ENCODE measurements at places on chromosomes 1 and 21.
A peak's percentile ranks its signal among the peaks of the same experiment; 100 is the strongest.

- DNase-seq: no peak
Measured at GRCh38 chr1:93969887-93970286, 60.7 kb upstream of the GCLM start.

DNA sequence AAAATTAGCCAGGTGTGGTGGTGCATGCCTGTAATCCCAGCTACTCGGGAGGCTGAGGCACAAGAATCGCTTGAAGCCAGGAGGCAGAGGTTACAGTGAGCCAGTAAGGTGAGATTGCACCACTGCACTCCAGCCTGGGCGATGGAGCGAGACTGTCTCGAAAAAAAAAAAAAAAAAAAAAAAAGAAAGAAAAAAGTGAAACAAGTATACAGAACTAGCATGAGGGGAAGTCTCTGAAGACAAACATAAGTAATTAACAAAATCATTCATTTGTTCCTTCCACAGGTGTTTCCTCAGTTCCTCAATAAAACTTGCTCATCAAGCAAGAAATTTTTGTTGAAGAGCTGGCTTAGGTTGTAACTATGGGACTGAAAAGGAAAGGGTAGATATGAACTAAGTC, 52.2 kb upstream of the CNN3 start:
- no peak for DNase-seq

DNA sequence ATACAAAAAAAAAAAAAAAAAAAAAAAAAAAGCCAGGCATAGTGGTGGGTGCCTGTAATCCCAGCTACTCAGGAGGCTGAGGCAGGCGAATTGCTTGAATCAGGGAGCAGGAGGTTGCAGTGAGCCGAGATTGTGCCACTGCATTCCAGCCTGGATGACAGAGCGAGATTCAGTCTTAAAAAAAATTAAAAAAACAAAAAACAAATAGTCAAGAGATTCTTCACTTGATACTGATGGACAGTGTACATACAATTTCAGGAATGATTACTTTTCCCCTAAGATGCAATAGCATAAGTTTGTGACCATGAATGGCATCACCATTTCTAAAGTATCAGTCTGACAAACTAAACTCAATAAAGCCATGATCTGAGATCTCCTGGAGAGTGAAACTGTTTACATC, 60.8 kb upstream of the IVNS1ABP start:
- DNase-seq: no peak

DNA sequence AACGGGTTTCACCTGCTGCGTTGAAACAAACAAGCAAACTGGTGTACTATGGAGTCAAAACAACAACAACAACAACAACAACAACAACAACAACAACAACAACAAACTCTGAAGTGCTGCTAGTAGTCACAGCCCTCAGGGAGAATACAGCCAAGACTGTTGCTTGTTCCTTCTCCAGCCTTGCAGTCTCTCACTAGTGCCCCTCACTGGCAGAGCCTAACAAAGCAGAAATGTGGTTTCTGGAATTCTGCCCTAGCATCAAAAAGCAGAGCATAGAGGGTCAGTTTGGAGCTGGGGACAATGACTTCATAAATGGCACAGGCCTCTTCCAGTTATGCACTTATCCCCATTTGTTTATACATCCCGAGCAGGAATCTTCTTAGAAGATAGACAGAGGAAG, 187.4 kb downstream of the KCNK2 start:
- no peak for DNase-seq

DNA sequence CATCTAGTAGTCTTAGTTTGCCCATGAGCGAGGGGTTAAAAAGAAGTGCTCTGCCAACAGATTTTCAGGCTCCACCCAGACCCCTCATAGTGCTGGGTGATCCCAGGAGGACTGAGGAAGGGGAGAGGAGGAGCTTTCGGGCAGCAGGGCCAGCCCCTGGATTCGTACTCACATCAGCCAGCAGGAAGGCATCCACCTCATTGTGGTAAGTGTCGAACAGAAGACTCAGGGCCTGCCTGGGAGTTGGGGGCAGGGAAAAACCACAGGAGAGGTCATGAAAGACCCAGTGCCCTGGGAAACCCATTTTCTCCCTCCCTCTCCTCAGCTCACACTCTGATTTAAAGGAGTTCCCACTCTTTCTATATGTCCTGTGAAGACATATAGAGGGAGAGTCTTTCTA, 34.9 kb downstream of the PIK3C2B start:
- no peak for DNase-seq

DNA sequence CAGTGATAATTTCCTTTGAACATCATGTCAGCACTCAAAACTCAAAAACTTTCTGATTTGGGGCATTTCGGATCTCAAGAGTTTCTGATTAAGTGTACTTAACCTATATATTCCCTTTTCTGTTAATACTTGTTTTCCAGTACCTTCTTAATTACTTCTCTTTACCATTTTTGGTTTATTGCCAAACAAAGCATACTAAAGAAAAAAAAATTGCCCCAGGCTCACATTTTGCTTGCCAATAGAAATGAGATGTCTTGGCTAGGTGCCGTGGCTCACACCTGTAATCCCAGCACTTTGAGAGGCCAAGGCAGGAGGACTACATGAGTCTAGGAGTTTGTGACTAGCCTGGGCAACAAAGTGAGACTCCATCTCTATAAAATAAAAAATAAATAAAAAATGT, 4.8 kb downstream of the PSMD4 start:
- DNase-seq: no peak

GRCh38 chr1:15351310-15351709, 58.4 kb upstream of the EFHD2 start:
- DNase-seq: no peak

- DNase-seq: no peak
Measured at GRCh38 chr1:167297222-167298214, 76.8 kb downstream of the POU2F1 start.

DNA sequence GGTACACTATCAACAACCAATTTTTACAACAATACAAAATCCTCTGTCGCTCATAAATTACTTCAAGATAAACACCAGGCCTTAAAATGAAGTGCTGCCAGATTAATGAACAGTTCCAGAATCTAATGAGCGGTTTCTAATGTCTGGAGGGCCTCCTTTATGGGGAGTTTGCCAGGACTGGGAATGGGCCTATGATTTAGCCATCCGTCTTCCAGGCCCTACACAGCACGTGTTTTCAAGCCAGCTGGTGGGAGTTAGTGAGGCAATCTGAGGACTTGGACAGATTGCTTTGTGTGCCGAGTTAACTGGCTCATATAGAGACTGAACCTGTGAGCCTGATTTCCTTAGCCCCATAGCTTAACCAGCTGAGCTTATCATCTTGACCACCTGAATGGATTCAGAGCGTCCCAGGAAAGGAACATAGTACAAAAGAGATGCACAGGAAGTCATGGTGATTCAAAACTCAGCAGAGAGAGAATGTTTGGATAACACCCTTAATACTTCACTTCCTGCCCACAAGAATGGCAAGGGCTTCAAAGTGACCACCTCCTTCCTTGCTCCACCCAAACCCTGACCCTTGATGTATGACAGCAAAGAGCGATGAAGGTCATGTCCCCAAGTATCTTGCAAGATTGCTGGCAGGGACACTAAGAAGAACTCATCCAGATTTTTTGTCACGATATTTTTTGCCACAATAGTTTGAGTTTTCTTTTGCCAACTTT, 143.5 kb downstream of the SLC30A10 start:
- no peak for DNase-seq

DNA sequence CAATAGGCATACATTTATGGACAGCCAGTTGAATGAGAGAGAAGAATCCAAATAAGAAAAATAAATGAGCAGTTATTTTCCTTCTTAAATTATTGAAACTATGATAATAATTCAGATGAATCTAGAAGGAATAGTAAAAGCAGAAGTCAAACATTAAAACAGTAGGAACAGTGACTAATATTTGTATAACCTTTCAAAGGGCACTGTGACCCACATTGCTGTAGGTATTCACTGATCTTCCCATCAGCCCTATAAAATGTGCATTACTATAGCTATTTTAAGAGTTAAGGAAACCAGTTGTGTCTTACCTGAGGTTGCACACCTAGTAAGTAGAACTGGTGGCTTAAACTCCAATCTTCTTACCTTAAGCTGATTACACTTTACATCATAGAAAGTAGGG, 102.8 kb upstream of the ARTN start:
- no peak for DNase-seq

DNA sequence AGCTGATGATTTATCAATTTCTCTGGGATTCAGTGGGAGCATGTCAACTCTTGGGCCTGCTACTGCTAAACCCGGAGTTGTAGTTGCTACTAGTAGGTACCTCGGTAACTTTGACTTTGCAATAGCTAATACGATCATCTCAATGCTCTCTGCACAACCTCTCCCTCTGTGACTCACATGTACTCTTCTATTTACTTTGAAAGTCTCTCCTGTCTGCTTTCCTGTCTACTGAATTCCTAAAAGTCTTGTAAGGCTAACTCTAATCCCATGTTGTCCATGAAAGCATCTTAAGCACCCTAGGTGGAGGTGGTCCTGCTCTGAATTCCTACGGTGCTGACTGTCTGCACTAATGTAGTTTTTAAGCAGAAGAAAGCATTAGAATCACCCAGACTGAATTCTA, 29.3 kb downstream of the SLC9C2 start:
- DNase-seq: no peak

DNA sequence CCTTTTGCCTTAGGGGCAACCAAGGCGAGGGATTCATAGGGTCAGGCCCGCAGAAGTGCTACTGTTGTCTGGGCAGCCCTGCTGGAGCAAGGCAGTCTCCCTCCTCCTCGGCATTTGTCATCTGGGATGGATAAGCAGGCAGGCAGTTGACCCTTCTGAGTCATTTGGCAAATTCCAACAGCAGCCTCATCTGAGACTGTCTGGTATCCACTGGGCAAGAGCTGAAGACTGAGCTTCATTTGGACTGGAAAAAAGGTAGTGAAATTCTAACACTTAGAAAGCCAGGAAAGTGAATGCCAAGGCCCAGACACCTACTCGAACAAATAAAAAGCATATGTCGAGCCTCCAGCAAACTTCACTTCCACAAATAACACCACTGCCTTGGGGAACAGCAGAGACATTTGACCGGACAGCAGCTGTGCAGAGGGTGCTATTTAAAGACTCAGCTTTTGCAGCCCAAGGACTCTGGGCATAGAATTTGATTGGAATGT, 4.0 kb upstream of the ZBTB40 start:
- DNase-seq: peak; percentile 68
